GM23338 (cell line): ENCODE measurements at places on chromosomes 2 and 18. TPM values are rescaled to one million over a fixed set of nuclear protein-coding genes. Genes with fewer than 3 reads are reported as not detected.

The CFC1 gene
- total RNA-seq = not detected in 2 replicates

The ALLC gene
- not detected in 2 replicates for total RNA-seq

The DSG4 gene
- total RNA-seq = not detected in 2 replicates

The CROCC2 gene
- not detected in 2 replicates for total RNA-seq

The CASP10 gene
- 2.9 and 3.5 TPM in 2 replicates for total RNA-seq

The SPP2 gene
- not detected in 2 replicates for total RNA-seq

The UGT1A3 gene
- total RNA-seq = not detected in 2 replicates

The WNT10A gene
- total RNA-seq = not detected in 2 replicates

The PLEKHH2 gene
- 6.5 and 6.7 TPM in 2 replicates for total RNA-seq

The LINC00305 gene
- not detected in 2 replicates for total RNA-seq

The COL3A1 gene
- total RNA-seq = 0.17 TPM in 1 of 2 replicates, not detected in the other

The THAP4 gene
- 80.4 and 81.6 TPM in 2 replicates for total RNA-seq

The STPG4 gene
- 0.28 TPM in 1 of 2 replicates, not detected in the other for total RNA-seq

The ZDBF2 gene
- 35.6 and 41.1 TPM in 2 replicates for total RNA-seq

The CNTNAP5 gene
- 0.08 and 0.49 TPM in 2 replicates for total RNA-seq
